ENCODE measurements at places on chromosomes 1 and 21.

DNA sequence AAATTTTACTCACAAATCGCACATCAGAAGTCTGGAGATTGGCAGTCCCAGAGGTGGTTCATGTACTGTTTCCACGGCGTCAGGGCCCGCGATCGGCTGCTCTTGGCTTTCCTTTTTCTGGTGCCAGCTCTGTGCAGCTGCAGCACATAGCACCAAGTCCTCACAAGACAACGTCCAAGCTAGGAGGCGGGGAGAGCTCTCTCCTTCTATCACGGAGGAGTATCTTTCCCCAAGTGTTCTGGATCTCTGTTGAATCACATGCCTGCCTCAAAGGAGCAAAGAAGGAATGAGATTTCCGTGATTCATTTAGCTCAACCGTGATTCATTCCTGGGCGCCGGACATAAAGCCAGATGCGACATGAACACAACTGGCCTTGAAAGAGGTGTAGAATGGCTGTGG is 25.5 kb downstream of the MT1HL1 start:
- DNase-seq = no peak

DNA sequence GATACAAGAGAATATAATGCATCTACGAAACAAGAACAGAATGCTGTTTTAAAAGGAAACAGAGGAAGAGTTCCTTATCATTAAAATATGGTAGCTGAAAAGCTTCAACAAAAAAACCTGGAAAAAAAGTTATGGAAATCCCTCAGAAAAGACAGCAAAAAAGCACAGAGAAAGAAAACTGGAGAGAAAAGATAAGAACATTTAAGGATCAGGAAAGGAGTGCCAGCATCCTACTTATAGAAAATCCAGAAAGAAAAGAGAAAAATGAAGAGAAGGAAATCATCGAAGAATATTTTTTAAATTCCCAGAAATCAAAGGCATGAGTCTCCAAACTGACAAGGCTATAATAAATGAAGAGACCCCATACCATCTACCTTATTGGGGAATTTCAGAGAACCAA is 29.8 kb downstream of the SUSD4 start:
- DNase-seq = no peak

- no peak for DNase-seq
These were observed 226.5 kb downstream of the SDCCAG8 start for GRCh38 chr1:243482141-243483022.

- no peak for DNase-seq
These were observed 96.5 kb downstream of the DAB1 start for GRCh38 chr1:57327336-57327735.

- DNase-seq = no peak
These were observed 32.3 kb downstream of the TBX19 start for GRCh38 chr1:168312718-168313604.
